ENCODE measurements at places on chromosomes 5 and 9. TPM values are rescaled to one million over a fixed set of nuclear protein-coding genes. Genes with fewer than 3 reads are reported as not detected.

The PPWD1 gene
- 12.7 TPM for total RNA-seq

The PAEP gene
- not detected for total RNA-seq

The PCDHA9 gene
- total RNA-seq = not detected

GRCh38 chr5:127070243-127070642 is 3.1 kb downstream of the C5orf63 start:
- no peak for DNase-seq
- H3K4me3 ChIP-seq = no peak overlapping the region
- H3K27me3 ChIP-seq = no peaks in the 10 kb centered on the region

DNA sequence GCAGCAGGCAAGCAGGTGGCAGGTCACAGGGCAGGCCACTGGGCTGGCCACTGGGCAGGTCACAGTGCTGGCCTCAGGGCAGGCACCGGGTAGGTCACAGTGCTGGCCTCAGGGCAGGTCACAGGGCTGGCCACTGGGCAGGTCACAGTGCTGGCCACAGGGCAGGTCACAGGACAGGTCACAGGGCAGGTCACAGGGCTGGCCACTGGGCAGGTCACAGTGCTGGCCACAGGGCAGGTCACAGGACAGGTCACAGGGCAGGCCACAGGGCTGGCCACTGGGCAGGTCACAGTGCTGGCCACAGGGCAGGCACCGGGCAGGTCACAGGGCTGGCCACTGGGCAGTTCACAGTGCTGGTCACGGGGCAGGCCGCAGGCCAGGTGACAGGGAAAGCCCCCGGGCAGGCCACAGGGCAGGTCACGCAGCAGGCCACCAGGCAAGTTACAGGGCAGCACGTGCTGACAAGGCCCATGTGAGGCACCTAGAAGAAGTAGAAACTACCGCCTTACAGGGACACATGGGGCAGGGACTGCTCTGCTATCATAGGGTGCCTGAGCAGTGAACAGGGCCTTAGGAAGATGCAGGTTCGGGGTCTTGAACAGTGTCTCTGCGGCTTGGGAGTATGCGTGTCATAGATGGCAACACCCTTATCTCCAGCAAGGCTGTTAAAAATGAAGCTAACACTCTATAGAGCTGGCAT is 18.6 kb upstream of the MED10 start:
- no peak overlapping the region for H3K4me3 ChIP-seq
- DNase-seq = no peak
- no peaks in the 10 kb centered on the region for H3K4me1 ChIP-seq
- H3K36me3 ChIP-seq = no peaks in the 10 kb centered on the region

The ADCY2 gene
- 0.93 TPM for total RNA-seq

GRCh38 chr5:69512740-69513260 is 20.2 kb downstream of the OCLN start:
- H3K36me3 ChIP-seq = no peaks in the 10 kb centered on the region
- peak overlapping the region; percentile 31 for H3K27ac ChIP-seq
- H3K4me1 ChIP-seq = no peaks in the 10 kb centered on the region
- no peaks in the 10 kb centered on the region for H3K27me3 ChIP-seq

DNA sequence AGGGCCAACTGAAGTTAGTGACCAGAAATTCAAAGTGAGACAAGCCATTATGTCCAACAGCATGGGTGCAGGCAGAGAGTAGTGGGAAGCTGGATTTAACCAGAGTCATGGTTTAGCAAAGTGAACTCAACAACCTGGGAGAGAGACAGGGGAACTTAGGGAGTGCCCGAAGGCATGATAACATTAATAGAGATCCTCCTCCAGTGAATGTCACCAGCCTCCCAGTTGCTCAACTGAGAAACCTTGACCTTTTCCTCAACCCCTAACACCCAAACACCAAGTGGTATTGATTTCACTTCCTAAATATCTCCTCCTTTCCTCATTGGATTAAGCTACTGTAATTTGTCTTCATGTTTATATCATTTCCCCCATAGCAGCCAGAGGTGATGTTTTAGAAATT is 42.6 kb downstream of the HMGCS1 start:
- no peak overlapping the region for H3K4me3 ChIP-seq
- H3K36me3 ChIP-seq = no peaks in the 10 kb centered on the region
- no peak for DNase-seq
- H3K27ac ChIP-seq = no peak overlapping the region
- no peaks in the 10 kb centered on the region for H3K27me3 ChIP-seq

DNA sequence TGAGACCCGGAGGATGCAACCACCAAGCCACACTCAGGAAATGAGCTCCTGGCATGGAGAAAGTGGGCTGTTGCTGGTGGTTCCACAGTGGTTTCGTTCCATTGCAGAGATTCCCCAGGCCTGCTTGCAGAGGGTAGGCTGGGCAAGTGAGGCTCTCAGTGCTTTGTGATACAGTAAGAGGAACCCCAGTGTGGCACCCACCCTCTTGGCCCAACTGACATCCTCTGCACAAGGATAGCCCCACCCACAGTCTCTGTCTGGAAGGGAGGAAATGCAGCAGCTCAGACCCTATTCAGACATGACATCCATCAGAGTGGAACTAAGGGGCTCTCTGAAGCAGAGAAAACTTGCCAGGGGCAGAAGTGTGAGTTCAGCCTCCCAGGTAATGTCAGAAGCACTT is 69.6 kb upstream of the FSTL4 start:
- no peaks in the 10 kb centered on the region for H3K27me3 ChIP-seq
- H3K27ac ChIP-seq = no peak overlapping the region
- no peaks in the 10 kb centered on the region for H3K4me1 ChIP-seq

The NR2F1 gene
- total RNA-seq = 5.3 TPM

Measured in right lobe of liver (tissue), 6 donors.